Cardiac fibroblast (primary cell): ENCODE measurements at places on chromosomes 4 and X.

DNA sequence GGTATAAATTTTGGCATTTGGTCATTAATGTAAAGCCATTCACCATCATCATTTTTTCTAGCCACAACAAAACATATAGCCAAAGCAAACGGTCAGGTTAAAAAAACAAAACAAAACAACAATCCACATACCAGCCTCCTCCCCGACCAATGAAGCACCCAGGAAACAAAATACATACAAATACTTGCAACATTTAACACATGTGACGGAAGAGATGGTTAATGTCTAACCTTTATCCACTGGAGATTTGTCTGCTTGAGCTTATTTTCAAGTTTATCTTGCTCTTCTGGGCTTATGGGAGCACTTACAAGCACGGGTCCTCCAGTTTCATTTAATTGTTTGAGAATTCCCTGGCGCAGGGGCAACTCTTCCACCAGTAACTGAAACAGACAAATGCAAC lies 857.5 kb upstream of the FTHL17 start:
- DNase-seq: no peak

GRCh38 chr4:1030031-1030430 lies 18.6 kb downstream of the FGFRL1 start:
- DNase-seq: no peak

DNA sequence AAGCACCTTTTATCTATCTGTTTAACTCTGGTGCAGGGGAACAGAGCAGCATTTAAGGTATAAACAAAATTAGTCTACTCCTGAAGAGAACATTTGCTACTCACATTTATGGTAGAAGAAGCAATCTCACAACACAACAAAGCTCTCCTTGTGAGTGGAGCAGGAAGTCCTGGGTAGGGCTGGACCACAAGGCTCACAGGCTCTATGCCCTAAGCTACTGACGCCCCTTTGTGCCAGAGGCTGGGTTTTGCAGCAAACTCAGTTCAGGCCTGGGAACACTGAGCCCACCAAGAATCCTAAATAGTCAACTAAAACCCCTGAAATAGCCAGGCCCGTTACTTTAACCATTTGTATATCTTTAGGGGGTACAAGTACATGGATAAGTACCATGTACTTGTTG lies 4.7 kb upstream of the ZXDB start:
- DNase-seq: no peak

DNA sequence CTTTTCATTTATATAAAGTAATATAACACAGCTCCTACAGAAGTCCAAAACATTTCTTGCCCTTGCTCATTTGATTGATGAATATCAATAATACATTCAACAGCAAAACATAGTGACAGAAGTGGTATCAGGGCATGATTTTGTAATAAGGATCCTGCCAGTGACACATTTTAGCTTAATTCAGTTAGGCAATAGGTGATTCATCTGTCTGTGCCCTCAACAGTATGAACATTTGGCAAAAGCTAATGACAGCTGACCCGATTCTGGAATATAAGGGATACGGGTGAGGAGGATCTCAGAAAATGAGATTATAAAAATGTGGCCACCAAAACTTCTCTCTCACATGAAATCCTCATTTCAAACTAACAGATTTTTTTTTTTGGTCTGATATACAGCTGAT lies 294.0 kb downstream of the CAMK2D start:
- DNase-seq: peak; percentile 86
